ENCODE measurements at places on chromosomes 13 and 19. TPM values are rescaled to one million over a fixed set of nuclear protein-coding genes. Genes with fewer than 3 reads are reported as not detected.

The CD209 gene
- total RNA-seq, result 1.6 TPM

The ZFR2 gene
- total RNA-seq, result not detected

The ZSCAN5C gene
- not detected for total RNA-seq

The MYH14 gene
- 475 TPM for total RNA-seq

The ZNF730 gene
- total RNA-seq, result not detected

The SMIM24 gene
- total RNA-seq, result 633 TPM

The KCNRG gene
- total RNA-seq, result not detected

Measured in Peyer's patch (tissue), 4 donors.